ENCODE measurements at places on chromosomes 5 and 9.

DNA sequence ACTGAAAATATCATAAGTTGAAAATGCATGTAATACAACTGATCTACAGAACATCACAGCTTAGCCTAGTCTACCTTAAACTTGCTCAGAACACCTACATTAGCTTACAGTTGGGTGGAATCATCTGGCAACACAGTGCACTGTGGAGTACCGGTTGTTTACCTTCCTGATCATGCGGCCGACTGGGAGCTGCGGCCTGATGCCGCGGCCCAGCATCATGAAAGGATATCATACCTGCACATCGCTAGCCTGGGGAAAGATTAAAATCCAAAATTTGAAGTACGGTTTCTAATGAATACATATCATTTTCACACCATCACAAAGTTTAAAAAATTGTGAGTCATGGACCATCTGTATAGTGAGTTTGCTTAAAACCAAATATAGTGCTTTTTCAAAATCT, 1.8 kb downstream of the HACD4 start:
- no peak for DNase-seq

DNA sequence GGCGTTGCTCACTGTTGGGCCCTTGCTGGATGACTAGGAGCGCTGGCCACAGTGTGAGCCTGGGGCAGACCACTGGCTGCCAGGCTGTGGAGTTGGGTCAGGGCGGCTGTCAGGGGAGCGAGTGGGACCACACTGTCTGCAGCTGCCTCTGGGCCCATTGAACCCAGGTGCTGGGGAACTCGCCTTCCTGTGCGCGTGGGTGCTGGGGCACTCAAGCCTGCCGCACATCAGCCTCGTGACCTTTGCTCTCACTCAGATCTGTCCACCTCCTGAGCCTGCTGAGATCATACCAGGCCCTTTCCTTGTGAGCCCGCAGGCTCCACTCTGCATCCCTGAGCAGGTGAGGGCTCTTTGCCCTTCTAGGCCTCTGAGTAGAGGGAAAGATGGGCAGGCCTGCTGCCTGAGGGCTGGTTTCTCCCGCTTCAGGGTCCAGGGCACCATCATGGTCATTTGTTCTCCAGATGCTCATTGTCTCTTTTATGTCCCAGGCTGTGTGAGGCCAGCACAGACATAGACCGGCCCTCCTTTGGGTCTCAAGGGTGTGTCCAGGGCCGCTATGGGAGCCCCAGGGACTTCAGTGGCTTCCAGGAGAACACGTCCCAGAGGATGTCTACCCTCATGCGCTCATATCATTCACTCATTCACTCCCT, 26.5 kb downstream of the WNK2 start:
- DNase-seq, result no peak

DNA sequence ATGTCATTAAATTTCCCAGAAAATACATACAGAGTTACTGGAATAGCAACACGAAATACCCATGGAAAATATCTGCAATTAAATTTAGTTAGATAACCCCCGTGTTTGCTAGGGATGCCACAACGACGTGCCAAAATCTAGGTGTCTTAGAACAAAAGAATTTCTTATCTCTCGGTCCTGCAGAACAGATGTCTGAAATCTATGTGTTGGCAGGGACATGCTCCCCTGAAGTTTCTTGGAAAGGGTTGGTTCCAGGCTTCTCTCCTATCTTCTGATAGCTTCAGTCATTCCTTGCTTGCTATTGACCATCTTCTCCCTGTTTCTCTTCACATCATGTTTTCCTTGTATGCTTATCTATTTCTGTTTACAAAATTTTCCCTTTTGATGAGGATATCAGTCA, 1067.0 kb downstream of the CDH18 start:
- DNase-seq, result no peak

- peak; percentile 44 for DNase-seq
These were observed 84.6 kb downstream of the CEMIP2 start for GRCh38 chr9:71683598-71684235.

DNA sequence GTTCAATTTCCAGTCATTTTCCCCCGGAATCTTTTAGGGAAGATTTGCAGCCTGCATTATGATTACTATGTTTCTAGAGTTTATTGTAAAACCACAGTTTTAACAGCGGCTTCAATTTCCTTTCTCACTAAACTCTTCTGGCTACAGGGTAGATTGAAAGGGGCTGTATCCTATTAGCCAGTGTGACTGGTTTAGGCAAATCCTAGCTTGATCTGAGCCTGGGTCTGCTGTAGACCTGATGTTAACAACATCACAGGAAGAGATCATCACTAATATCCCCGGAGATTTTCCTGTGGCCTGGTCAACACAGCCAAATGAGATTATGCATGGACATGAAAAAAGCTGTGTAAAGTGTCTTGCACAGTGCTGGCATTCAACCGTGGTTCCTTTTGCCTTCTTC, 33.4 kb downstream of the STOM start:
- no peak for DNase-seq

DNA sequence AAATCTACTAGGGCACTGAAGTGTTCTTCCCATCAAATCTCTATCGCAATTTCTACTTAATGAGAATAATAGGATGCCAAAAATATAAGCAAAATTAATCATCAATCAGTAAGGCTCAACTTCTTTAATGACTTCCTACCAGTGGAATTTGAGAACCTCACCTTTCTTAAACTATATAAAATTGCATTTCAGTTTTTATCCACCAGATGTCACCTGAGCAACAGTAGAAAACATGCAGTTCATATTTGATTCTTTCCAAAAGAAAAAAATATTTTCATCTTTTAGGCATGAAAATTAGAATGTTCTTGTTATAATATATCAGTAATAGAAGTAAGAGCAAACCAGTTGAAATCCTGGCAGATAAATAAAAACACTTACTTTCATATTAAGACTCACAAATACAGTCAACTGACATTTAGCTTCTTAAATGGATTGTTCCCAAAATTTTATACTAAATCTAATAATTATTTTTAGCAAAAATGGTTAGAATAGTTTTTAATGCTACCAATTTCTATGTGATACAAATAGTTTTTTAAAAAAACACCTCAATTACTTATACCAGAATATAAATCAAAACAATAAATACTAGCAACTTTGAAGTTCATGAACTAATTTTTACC, 13.4 kb upstream of the CCDC112 start:
- peak; percentile 52 for DNase-seq

- no peak for DNase-seq
These were observed 23.5 kb downstream of the C7 start for GRCh38 chr5:40932766-40933165.

DNA sequence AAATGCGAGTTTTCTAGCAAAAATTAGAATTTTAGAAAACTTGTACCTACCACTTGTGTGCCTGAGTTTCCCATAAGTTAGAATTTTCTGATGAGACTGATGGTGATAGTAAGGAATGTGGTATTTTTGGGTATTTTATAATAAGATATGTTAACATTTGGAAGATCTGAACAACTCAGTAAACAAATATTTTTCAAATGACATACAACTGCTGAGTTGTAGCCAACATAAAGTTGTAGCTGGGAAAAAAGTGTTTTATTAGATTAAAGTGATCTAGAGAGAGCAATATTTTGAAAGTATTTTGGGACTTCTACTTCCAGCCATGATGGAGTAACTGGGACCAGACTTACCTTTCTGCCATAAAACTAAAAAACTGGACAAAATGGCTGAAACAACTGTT, 37.9 kb downstream of the GEMIN5 start:
- peak; percentile 42 for DNase-seq

GRCh38 chr5:54524704-54525103, 7.1 kb downstream of the SNX18 start:
- no peak for DNase-seq

GRCh38 chr9:118318770-118319431, 614.7 kb downstream of the TLR4 start:
- DNase-seq, result no peak

- no peak for DNase-seq
These were observed 11.6 kb downstream of the TRAF1 start for GRCh38 chr9:120914953-120915352.

DNA sequence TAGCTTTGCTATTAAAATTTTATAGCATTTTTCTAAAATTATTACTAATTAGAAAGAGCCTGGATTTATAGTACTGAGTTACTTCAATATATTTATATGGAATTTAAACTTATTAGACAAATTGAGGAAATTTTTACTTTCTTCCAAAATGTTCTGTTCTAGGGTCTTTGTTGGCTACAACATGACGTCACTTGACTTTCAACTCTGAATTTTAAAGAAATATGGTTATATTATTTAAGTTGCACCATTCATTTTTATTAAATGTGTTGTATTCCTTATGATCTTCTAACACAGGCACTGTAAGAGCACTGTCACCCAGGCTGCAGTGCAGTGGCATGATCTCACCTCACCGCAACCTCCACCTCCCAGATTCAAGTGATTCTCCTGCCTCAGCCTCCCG, 119.4 kb upstream of the CYLC2 start:
- DNase-seq, result no peak

DNA sequence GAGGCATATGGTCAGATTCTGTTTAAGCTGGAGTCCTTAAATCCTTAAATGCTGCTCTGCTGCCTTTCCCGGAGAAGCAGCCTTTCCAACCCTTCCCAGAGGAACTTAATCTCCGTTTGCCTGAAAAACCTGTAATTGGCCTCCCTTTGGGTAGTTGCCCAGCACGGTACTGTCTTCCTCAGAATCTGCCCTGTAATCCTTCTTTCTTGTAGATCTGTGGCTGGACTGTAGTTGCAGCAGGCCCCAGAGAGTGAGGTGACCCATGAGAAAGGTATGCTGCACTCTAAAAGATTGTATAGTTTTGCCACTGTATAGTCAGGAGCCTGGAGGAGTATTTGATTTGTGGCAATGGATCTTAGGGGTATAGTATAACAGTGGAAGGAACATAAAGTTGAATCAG, 11.7 kb downstream of the SPIN1 start:
- peak; percentile 80 for DNase-seq

GRCh38 chr9:128393145-128393775, 22.1 kb downstream of the URM1 start:
- no peak for DNase-seq

- no peak for DNase-seq
These were observed 316.4 kb upstream of the GRIN3A start for GRCh38 chr9:102054811-102055210.

GRCh38 chr5:144139586-144139985, 30.9 kb downstream of the YIPF5 start:
- peak; percentile 87 for DNase-seq

GRCh38 chr9:135508211-135508820, 7.8 kb downstream of the MRPS2 start:
- DNase-seq, result no peak

Data from AG10803 (cell line).